ENCODE measurements at places on chromosomes 1 and 21.

GRCh38 chr1:41639332-41639936, 155.0 kb upstream of the EDN2 start:
- no peak for DNase-seq

DNA sequence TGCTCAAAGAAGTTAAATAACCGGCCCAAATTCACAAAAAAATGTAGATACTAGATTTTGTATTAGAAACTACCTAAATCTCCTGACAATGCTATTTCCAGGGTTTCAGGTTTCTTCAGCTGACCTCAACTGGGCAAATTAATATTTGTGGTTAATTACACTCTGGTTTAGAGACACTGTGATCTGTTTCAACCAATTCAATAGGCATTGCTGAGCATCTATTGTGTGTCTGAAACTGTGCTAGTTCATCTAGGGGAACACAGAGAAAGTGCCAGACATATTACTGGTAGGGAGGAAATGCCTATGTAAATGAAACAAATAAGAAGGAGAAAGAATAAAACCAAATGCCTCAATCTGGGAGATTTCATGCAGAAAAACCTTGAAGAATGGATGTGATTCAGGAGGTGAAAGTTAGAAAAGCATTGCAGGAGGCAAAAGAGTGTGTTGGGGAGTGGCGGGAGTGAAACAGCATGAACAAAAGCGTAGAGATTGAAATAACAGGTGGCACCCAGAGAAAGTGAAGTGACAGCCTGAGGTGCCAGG, 51.3 kb upstream of the IVNS1ABP start:
- no peak for DNase-seq

DNA sequence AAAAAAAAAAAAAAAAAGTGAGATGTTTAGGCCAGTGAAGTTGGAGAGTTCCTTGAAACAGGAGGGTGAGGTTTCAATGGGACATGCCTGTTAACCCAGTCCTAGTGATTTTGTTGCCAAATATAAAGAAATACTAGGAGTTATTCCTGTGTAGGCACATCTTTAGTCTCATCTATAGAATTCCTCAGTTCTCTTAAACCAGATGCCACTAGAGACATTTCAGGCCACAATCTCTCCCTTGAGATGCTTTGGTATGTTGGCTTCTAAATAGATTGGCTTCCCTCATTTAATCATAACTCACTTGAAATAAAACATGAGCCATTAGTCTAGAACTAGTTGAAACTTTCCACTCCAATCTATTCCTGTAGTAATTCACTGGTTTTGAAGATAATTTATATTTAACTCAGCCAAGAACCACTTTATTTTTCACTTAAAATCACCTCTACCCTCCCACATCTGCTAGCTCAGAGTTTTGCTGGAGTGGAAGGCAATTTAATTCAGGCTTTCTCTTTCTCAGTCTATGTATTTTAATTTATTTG, 29.8 kb downstream of the GPR137B start:
- no peak for DNase-seq

DNA sequence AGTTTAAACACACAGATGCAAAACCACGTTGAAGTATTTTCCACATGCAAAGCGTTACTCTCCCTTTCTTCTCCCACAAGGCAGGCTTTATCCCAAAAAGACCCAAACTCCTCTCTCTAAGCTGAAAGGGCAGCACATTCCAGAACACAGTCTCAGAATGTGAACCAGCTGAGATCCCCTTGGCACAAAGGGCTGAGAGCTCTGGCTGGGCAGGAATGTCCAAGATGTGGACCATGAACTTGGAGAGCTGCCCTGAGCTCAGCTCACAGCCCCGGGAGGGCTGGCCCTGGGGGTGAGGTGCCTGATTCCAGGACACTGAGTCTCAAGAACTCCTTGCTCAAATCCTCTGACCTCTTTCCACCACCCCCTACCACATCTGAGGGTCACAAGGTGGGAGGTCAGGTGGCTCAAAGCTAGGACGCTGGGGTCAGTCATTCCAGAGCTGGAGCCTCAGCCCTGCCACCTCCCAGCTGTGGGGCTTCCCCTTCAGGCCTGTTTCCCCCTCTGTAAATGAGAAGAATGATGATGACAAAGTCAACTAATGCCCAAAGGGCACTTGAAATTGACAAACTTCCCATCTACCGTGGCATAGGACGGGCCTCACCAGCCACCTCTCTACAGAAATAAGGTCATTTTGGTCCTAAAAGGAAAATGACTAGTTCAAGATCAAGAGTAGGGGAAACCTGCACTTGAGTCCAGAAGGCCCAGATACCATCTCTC, 11.5 kb downstream of the ALDH4A1 start:
- DNase-seq = no peak

DNA sequence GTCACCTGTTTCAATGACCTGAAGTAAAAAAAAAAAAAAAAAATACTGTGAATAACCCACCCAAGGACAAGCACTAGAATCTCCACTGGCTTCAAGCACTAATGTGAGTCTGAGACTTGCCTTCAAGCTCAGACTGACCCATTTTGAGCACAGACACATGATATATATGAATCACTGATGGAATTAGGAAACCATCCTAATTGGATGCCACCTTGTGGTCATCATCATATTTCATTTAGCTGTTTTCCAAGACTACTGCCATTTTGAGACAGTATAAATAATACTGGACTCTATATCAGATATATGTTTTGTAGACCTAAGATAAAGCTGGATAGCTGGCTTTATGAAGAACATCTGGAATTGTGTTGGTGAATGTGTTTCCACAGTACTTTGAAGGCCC, 1232.0 kb downstream of the KCNT2 start:
- DNase-seq = no peak

DNA sequence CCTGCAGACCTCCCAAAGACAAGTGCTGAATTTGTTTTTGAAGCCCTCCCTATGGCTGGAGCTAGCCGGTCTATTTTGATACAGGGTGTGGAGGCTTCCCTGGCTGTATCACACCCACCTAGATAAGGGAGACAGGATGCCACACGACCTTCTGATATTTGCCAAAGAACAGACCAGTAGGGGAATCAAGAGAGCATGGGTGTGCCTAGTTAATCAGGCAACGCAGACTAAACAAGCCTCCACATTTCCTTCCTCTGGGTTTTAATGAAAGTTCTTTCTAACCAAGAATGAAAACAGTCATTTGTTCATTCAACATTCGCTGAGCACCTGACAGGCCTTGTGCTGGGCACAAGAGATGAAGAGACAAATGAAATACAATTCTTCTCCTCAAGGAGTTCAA, 446.8 kb downstream of the PLPP3 start:
- no peak for DNase-seq

DNA sequence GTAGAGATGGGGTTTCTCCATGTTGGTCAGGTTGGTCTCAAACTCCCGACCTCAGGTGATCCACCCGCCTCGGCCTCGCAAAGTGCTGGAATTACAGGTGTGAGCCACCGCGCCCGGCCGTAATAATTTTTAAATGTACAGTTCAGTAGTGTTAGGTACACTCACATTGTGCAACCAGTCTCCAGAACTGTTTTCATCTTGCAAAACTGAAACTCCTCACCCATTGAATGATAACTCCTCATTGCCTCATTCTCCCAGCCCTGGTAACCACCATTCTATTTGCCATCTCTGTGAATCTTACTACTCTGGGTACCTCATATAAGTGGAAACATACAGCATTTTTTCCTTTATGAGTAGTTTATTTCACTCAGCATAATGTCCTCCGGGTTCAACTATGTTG, 3.4 kb downstream of the NLRP3 start:
- DNase-seq = no peak

GRCh38 chr1:205330150-205330549, 8.6 kb upstream of the NUAK2 start:
- DNase-seq = no peak

- no peak for DNase-seq
Measured at GRCh38 chr21:43820466-43820865, 31.1 kb downstream of the RRP1 start.

Data from activated gamma-delta T cell treated with anti-CD3 and anti-CD28 coated beads, Interleukin-2, amount 50 U/mL, for 16 hours (primary cell).